ENCODE measurements at places on chromosomes 16 and 17. TPM values are rescaled to one million over a fixed set of nuclear protein-coding genes. Genes with fewer than 3 reads are reported as not detected.

GRCh38 chr17:48374650-48375230, 55.3 kb downstream of the SKAP1 start:
- no peak for DNase-seq

- DNase-seq = no peak
These were observed 4.5 kb downstream of the FBXL19 start for GRCh38 chr16:30927789-30928378.

GRCh38 chr17:31824766-31825360, 34.2 kb downstream of the COPRS start:
- no peak for DNase-seq

DNA sequence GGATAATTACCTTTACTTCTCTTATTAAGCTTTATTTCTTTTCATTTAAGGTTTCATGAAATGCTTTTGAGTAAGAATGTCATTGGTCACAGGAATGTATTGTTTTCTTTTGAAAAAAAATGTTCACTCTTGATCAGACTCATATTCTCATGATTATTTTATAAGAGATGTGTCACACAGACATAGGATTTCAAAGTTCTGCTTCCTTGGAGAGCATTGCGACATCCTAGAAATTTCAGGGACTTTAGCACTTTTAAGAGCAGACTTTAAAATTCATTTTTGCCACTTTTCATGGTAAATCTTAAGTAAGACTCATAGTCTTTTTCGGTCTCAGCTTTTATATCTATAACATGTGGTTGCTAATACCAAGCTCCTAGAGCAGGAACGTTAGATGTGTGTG, 314.7 kb downstream of the CDH8 start:
- no peak for DNase-seq

DNA sequence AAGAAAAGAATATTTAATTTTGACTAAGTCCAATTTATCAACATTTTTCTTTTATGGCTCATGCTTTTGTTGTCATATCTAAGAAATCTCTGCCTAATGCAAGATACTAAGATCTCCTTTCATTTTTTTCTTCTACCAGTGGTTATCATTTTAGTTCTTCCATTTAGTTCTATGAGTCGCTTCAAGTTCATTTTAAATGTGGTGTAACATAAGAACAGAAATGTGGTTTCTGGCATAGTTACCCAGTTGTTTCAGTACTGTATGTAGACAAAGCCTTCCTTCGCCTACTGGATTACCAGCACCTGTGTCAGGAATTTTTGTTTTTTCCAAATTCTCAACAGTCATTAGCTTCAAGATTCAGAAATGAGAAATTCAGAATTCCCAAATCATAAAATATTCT, 175.7 kb downstream of the PARN start:
- no peak for DNase-seq

The SULT1A2 gene
- not detected for total RNA-seq
